ENCODE measurements at places on chromosomes 5 and 9.
A peak's percentile ranks its signal among the peaks of the same experiment; 100 is the strongest.

- DNase-seq: no peak
Observed at GRCh38 chr5:139951296-139951924, 91.7 kb downstream of the NRG2 start.

DNA sequence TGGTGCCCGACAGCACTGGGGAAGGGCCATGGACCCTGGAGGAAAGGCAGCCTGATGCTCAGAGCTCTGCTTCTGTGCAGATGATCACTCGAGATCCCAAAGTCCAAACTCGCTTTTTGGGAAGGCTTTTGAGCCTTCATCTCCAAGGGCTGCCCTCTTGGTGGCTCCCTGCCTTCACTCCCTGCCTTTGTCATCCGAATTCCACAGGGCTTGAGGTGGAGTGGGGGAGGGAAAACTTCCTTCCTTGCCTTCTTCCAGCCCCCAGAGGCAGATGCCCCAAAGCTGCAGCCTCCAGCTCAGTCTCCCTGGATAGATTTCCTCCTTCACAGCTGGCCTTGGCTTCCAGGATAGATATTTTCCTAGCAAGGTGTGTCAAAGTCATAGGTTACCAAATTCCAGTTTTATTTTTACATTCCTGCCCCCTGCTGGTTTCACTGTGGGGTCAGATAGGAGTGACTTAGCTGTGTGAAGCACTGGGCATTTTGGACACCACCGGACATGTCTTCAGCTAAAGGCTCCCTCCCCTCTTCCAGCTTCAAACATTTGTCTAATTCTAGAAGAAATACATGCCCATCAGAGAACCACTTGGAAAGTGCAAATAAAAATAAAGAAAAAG, 268.2 kb downstream of the HSPA4 start:
- no peak for DNase-seq

DNA sequence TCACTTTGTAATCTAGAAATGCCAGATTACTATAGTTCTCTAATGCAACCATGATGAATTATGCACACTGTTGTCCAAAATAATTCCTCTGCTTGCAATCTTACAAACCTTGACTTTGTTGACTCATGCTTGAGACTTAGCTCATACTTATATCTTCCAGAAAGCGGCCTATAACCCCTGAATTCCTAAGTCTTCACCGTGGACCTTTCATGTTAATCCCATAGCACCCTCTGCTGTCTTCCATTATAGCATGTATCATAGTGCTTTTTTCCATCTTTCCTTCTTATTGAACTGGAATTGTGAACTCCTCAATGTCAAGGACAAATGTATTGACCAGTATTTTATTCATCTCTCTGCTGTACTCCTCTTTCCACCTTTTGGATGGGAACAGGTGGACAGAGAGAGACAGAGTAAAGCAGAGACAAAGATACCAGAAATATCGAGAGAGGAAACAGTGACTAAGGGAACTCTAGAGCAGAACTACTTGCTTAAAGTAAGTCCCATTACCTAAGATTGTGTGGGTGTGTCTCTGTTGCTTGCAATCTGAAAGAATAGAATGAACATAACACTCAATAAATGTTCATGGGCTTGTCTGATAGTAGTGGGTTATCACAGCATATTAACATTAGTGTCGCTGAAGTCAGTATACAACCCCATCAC, 110.0 kb downstream of the LURAP1L start:
- DNase-seq: no peak

- no peak for DNase-seq
Observed at GRCh38 chr5:42750507-42750906, 6.1 kb upstream of the CCDC152 start.

GRCh38 chr5:71782771-71783770, 64.0 kb downstream of the CARTPT start:
- DNase-seq: peak; percentile 57

- no peak for DNase-seq
Observed at GRCh38 chr9:113590991-113591898, 127.7 kb downstream of the RGS3 start.

DNA sequence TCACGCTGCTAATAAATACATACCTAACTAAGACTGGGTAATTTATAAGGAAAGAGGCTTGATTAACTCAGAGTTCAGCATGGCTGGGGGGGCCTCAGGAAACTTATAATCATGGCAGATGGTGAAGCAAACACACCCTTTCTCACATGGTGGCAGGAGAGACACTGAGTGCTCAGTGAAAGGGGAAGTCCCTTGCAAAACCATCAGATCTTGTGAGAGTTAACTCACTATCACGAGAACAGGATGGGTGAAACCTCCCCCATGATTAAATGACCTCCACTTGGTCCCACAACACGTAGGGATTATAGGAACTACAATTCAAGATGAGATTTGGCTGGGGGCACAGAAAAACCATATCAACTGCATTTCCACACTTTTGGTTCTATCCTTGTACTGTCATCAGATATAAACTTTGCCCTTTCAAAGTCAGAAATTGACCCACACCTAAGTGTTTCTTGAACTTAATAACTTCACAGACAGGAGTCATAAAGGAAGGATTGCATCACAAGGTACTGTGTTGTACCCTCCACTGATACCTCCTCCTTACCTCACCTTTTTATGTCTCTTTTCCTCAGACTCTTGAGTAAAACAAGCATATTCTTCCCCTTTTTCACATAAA, 319.1 kb upstream of the PIK3R1 start:
- no peak for DNase-seq

DNA sequence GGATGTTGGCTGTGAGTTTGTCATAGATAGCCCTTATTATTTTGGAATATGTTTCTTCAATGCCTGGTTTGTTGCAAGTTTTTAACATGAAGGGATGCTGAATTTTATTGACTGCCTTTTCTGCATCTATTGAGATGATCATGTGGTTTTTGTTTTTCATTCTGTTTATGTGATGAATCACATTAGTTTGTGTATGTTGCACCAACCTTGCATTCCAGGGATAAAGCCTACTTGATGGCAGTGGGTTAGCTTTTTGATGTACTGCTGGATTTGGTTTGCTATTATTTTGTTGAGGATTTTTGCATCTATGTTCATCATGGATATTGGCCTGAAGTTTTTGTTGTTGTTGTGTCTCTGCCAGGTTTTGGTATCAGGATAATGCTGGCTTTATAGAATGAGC, 225.6 kb downstream of the PCSK1 start:
- DNase-seq: no peak

DNA sequence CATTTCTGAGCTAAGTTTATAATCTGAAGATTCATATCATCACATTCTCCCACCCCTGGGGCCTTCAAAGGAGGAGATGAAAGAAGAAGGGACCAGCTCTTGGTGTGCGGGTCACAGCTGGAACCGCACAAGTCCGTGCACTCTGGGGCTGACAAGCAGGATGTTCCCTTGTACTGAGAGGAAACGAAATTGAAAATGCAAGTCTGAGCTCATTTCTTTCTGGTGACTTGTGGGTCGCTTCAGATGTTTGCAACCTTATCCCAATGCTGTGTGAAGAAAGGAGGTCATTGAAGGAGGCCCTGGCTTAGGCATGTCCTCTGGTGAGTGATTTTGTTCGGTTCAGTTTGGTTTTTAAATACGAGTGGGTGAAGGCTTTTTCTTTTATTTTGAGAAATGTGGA, 59.6 kb downstream of the C9orf152 start:
- no peak for DNase-seq

- no peak for DNase-seq
Observed at GRCh38 chr5:91103353-91104061, 279.6 kb downstream of the ARRDC3 start.

DNA sequence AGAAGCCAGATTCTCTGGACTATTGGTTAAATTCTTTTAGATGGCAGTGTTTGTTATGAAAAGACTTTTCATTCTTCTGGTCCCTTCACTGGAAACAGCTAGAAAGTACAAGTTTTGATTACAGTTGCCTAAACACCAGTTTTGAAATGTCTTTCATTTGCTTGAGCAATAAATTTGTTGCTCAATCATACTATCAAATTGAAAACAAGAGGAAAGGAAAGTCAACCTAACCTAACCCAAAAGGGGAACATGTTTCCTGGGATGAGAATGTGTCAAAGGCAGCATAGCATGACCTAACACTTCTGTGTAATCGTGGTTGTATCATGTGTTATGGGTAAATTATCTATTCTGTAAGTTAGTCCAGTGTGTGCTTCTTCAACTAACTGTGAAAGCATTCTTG, 213.2 kb downstream of the TMC1 start:
- no peak for DNase-seq

DNA sequence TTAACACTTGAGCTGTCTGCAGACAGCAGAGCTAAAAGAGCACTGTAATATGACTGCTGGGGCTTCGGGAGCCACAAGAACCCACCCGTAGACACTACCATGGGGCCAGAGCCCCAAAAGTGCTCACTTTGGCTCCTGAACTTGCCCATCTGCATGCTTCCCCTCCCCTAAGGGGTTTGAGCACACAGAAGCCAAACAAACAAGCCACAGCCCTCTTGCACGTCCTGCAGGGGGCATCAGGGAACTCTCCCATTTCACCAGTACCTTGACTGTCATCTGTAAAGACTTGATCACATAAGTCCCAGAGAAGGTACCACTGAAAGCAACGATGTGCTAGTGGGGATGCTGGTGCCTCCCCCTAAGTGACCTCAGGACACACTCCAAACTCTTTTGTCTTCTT, 681.8 kb downstream of the SEMA5A start:
- DNase-seq: no peak

DNA sequence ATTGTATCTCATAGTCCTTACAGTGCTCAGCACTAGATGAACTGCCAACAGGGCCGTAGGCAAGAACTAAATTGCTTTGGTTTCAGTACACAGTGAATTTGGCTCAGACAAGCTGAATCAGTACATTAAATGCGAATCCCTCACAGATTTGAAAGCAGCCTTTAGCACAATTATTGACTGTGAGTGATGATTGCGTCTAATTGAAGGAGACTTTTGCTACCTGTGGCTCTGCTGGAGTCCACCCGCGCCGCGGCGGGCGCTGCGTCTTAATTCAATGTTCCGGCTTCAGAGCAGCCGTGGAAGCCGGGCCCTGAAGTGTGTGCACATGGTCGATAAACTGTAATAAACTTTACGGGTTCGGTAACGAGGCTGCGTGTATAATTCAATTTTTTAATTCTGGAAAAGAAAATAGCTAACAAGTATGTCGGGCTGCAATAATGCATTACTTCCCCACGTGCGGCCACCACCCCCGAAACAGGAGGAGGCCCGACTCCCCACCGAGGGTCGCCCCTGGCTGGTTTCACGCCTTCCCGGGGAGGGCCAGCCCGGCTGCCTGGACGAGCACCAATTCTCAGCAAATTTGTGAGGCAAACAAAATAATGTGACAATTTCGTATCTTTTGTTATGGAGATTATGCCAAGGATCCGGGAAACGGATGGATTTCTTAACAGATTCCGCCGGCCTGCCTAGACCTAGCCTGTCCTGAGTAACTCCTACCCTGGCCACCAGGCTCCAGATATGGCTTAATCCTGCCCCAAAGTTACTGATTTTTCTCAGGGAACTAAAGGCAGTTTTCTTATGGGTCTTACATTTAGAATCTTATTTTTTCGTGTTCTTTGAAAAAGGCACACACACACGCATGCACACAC, 269.4 kb upstream of the IRX1 start:
- DNase-seq: no peak

- DNase-seq: no peak
Observed at GRCh38 chr5:142544946-142545649, 140.8 kb downstream of the FGF1 start.

DNA sequence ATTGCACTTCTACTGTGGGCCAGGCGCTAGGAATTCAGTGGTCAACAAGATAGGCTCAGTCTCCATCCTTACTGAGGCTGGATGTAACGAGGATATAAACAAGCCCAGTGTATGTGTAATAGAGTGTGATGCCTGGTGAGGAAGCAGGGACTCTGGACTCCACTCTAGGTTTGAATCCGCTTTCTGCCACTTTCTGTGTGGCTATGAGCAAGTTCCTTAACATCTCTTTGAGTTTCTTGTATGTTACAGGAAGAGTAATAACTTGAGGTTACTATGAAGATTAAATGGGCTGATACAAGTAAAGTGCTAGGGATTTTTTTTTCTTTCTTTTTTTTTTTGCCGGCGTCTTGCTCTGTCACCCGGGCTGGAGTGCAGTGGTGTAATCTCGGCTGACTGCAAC, 12.4 kb downstream of the DOCK2 start:
- DNase-seq: no peak

DNA sequence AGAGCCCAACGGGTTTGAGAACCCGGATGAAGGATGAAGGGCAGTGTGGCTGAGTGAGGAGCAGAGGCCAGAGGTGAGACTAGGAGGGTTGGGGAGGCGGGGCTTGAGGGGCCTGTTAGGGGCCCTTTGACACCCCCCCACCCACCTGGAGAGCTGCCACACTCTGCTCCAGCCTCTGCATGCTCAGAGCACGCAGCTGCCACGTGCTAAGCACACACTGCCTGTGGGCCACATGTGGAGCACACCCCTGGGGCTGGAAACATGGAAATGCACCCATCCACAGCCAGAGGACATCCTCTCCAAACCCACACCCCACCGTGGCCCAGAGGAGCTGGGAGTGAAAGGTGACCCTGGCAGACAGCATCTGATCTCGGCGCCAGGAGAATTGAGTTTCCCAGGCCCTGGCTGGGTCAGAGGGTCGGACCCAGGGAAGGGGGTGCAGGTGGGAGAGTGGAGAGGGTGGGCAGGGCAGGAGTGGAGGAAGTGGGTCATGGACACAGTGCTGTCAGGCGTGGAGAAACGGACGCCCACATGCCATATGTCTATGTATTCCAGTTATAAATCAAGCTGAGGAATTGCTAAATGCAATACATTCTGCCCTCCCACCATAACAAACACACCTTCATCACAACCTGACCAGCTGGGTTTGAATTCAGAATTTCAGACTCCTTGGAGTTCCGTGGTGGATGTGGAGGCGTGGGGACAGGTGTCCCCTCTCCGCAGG, 5.9 kb downstream of the DNM1 start:
- DNase-seq: no peak

DNA sequence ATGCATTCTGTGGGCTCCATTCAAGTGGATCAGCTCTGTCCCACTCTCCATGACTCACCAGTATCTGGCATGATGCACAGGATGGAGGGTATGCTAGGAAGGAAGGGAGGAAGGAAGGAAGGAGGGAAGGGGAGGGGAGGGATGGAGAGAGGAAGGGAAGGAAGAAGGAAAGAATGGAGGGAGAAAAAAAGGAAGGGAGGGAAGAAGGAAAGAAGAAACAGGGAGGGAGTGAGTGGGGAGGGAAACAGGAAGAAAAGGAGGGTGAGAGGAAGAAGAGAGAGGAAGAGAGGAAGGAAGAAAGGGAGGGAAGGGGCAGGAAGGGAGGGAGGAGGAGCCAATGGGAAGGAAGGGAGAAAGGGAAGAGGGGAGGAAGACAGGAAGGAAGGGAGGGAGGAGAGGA, 5.3 kb upstream of the BARHL1 start:
- DNase-seq: no peak

GRCh38 chr5:167050568-167051401, 1240.7 kb upstream of the WWC1 start:
- DNase-seq: peak; percentile 17

GRCh38 chr5:74085186-74085585, 459.2 kb downstream of the ARHGEF28 start:
- no peak for DNase-seq

- no peak for DNase-seq
Observed at GRCh38 chr9:18002718-18003438, 424.0 kb downstream of the SH3GL2 start.

GRCh38 chr5:26945901-26946300, 92.5 kb downstream of the CDH9 start:
- no peak for DNase-seq
